ENCODE measurements at places on chromosomes 6 and 20.

DNA sequence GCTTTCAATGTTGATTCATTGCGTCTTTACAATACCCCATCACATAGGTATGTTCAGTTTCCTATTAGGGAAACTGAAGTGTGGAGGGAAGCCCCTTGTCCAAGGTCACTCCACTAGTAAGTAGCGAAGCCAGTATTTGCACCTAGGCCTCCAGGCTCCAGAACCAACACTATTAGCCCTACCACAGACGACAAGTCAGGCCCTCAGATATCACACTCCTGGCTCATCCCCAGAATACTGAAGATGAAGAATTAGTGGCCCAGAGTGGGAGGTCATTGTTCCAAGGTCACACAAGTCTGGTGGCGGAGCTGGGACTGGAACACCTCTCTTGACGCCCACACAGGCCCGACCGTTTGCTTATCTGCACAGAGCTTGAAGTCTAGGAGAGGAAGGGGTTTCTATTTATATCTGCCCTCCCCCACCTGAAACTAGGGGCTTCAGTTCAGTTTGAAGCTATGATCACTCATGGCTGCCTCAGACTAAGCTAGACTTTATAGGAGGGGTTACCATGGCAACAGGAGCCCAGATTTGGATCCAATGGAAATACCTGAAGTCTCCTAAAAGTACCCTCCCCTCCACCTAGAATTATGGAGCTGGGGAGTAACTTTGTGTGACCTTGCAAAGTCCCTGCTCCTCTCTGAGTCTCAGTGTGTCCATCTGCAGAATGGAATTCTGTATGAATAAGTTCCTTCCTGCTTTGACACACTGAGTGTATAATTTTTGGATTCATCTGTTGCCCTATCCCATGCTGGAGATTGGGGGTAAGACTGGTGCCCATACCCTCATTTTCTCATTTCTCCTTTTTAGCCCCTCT, 2.2 kb downstream of the SNTA1 start:
- no peak for DNase-seq

DNA sequence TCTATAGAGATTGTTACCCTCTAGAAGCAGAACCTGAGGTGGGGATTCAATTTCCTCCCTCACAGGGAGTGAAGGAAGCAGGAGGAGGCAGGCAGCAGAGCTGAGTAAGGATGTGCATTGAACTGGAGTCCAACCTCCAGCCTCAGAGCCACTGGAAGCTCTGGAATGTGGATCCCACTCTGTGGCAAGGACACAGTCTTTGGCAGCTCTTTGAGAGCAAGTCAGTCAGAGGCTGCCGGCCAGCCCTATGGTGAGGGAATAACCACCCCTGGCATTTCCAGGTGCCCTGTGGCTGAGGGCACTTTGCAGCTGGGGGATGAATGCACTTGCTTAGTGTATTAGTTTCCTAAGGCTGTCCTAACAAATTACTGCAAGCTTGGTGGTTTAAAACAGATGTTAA, 37.2 kb downstream of the EBF4 start:
- no peak for DNase-seq

GRCh38 chr6:18276610-18277236, 12.4 kb upstream of the DEK start:
- no peak for DNase-seq

- no peak for DNase-seq
Measured at GRCh38 chr6:83333500-83333899, 97.4 kb downstream of the ME1 start.

DNA sequence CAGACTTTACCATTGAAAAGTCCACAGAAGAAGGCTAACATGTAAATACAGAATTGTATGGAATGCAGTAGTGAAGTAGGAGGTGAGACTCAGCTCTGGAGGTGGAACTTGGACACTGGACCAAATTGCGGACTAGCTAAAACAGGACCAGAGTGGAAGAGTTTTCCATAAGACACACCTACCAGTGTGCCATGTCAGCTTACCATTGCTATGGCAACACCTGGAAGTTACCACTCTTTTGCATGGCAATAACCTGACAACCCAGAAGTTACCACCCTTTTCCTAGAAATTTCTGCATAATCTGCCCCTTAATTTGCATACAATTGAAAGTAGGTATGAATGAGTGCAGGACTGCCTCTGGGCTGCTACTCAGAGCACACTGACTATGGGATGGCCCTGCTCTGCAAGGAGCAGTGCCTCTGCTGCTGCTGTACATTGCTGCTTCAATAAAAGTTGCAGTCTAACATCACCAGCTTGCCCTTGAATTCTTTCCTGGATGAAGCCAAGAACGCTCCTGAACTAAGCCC, 569.6 kb upstream of the FLRT3 start:
- DNase-seq, result no peak

GRCh38 chr6:156597095-156597494, 180.1 kb upstream of the ARID1B start:
- no peak for DNase-seq

DNA sequence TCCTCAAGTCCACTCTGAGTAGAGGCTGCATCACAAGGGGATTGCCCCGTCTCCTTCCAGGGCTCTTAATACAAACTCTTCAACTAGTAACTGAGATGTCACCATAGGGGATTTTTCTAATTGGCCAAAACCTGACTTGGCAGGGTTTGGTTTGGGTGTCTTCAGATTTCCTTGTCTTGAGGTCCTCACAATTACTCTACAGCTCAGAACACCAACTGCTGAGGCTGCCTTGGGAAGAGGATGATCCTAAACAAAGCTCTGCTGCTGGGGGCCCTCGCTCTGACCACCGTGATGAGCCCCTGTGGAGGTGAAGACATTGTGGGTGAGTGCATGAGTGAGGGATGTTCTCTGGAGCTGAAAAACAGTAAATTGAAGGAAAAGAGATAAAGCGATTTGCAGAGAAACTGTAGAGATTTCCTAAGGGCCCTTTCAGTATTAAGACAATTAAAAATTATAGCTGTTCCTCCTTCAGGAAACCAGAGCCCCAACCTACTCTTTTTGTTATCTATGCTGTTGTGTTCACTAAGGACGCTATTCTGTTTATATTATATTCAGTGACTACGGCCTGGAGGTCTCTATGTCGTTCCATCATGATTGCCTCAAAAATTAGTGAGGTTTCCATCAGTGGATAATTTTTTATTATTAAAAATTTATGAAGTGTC, at the start of gene HLA-DQA1:
Gene HLA-DQA1, plus strand, starts transcription at position 188 of the 662 bp plus-strand sequence. Its CDS starts 53 bp downstream, at position 241.
- no peak for DNase-seq

DNA sequence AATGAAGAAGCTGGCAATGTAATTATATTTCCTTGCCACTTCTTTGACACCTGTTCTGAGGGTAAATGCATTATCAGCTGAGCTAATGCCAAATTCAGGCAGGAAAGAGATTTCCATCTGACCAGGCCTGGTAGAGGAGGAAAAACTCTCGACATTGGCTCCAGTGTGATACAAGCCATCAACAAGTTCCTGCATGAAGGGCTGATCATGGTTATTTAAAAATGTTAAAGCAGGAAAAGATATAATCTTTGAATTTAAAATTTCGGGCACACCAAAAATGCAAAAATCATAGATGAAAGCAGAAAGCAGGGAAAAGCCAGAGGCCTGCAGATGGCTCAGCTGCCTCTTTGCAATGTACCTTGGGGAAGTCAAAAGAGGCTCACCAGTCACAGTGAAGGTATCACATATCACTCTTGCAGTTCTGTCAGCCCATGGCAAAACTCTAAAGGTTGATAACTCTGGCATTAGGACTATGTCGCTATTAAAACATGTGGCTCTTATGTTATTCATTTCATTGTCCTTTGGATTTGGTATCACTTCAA, 39.1 kb downstream of the LGSN start:
- no peak for DNase-seq

DNA sequence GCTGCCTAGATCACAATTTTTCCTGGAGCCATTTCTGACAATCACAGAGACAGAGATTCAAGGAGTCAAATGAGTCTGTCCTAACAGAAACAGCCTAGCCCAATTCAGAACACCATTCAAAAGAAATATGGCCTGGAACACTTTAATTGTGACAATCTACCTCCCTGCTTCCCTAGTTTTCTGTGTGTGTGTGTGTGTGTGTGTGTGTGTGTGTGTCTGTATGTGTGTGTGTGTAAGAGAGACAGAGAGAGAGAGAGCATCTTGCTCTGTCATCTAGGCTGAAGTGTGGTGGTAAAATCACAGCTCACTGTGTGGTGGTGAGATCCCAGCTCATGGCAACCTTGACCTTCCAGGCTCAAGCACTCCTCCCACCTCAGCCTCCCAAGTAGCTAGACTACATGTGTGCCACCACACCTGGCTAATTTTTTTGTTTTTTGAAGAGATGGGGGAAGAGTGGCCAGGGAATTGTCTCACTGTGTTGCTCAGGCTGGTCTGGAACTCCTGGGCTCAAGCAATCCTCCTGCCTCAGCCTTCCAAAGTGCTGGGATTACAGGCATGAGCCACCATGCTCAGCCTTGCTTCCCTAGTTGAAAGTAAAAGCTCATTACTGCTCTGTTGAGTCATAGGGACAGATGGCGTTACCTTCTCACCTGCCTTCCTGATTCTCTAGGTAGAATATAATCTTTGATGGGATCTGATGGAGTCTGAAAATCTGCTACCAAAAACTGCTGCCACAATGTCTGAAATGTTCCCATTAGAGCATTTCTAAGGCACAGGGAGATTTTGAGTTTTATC, 89.6 kb upstream of the BEND6 start:
- DNase-seq, result no peak
